Smooth muscle cell of the coronary artery (primary cell): ENCODE measurements at places on chromosomes 6 and 20. TPM values are rescaled to one million over a fixed set of nuclear protein-coding genes. Genes with fewer than 3 reads are reported as not detected.

The MLN gene
- not detected in 2 replicates for total RNA-seq

The PARD6B gene
- 0.23 and 1.7 TPM in 2 replicates for total RNA-seq

The SLC25A27 gene
- total RNA-seq: 0.75 and 17.0 TPM in 2 replicates

The LTB gene
- not detected in 2 replicates for total RNA-seq

The ZSCAN23 gene
- 0.94 and 2.4 TPM in 2 replicates for total RNA-seq

The CCN6 gene
- total RNA-seq: not detected in 2 replicates
